ENCODE measurements at places on chromosomes 4 and X. TPM values are rescaled to one million over a fixed set of nuclear protein-coding genes. Genes with fewer than 3 reads are reported as not detected.

The RBMXL3 gene
- not detected for total RNA-seq

The SPANXN3 gene
- total RNA-seq: not detected

The XG gene
- total RNA-seq: not detected

The HHIP gene
- 2.5 TPM for total RNA-seq

The POU4F2 gene
- total RNA-seq: not detected

The FRMD7 gene
- not detected for total RNA-seq

The GLRA3 gene
- total RNA-seq: 6.9 TPM

The GATA1 gene
- not detected for total RNA-seq

The GAGE12E gene
- not detected for total RNA-seq

The RAB41 gene
- not detected for total RNA-seq

The DCX gene
- 544 TPM for total RNA-seq

The ZDHHC9 gene
- 36.6 TPM for total RNA-seq

The NXF2B gene
- 0.31 TPM for total RNA-seq

The ADH1B gene
- not detected for total RNA-seq

The HADH gene
- total RNA-seq: 23.2 TPM

The KLB gene
- total RNA-seq: not detected

The SSX4 gene
- not detected for total RNA-seq

The CHST7 gene
- total RNA-seq: 5.0 TPM

The RNF212 gene
- 4.4 TPM for total RNA-seq

The TMPRSS11F gene
- total RNA-seq: not detected

The MAGIX gene
- 2.8 TPM for total RNA-seq

The GPR119 gene
- not detected for total RNA-seq

The MAGEC3 gene
- 0.63 TPM for total RNA-seq

The RBM47 gene
- 0.94 TPM for total RNA-seq

The PITX2 gene
- total RNA-seq: not detected

The IDUA gene
- total RNA-seq: 31.6 TPM

The PABPC5 gene
- total RNA-seq: 8.1 TPM

The F8A2 gene
- not detected for total RNA-seq

The MAGEC2 gene
- not detected for total RNA-seq

The EDA2R gene
- total RNA-seq: 1.3 TPM

The IL2RG gene
- total RNA-seq: 0.63 TPM

The SAGE1 gene
- total RNA-seq: not detected

Measured in parietal lobe (tissue), 2 donors.